Effector memory CD8-positive, alpha-beta T cell (primary cell): ENCODE measurements at places on chromosomes 2 and 18.

- no peaks in the 10 kb centered on the region for H3K4me1 ChIP-seq
- no peak for DNase-seq
- H3K4me3 ChIP-seq, result no peak overlapping the region
- H3K27ac ChIP-seq, result no peak overlapping the region
- no peaks in the 10 kb centered on the region for H3K36me3 ChIP-seq
These were observed 87.2 kb downstream of the SOWAHC start for GRCh38 chr2:109701362-109701761.

- no peaks in the 10 kb centered on the region for H3K27me3 ChIP-seq
- peaks cover 48% of the 10 kb centered on the region for H3K36me3 ChIP-seq
- peaks cover 93% of the 10 kb centered on the region for H3K4me1 ChIP-seq
- H3K27ac ChIP-seq, result peak overlapping the region; percentile 98
- H3K4me3 ChIP-seq, result peak overlapping the region; percentile 67
These were observed 116.8 kb downstream of the SPTBN1 start for GRCh38 chr2:54572636-54573536.

GRCh38 chr2:127597984-127598380 is 48.0 kb upstream of the GPR17 start:
- H3K27ac ChIP-seq, result no peak overlapping the region
- no peak overlapping the region for H3K4me3 ChIP-seq
- H3K4me1 ChIP-seq, result no peaks in the 10 kb centered on the region
- DNase-seq, result no peak

- H3K4me3 ChIP-seq, result no peak overlapping the region
- no peaks in the 10 kb centered on the region for H3K27me3 ChIP-seq
- no peaks in the 10 kb centered on the region for H3K4me1 ChIP-seq
- peaks cover 6% of the 10 kb centered on the region for H3K36me3 ChIP-seq
These were observed 57.0 kb downstream of the ZNF519 start for GRCh38 chr18:14075196-14075595.

- no peak overlapping the region for H3K27ac ChIP-seq
- no peak overlapping the region for H3K4me3 ChIP-seq
- DNase-seq, result no peak
- peaks cover 54% of the 10 kb centered on the region for H3K4me1 ChIP-seq
These were observed 322.5 kb downstream of the ARHGAP15 start for GRCh38 chr2:143451642-143452281.

GRCh38 chr18:48742706-48743475 is 204.1 kb downstream of the CTIF start:
- no peak overlapping the region for H3K4me3 ChIP-seq
- H3K4me1 ChIP-seq, result no peaks in the 10 kb centered on the region
- DNase-seq, result no peak
- no peaks in the 10 kb centered on the region for H3K36me3 ChIP-seq
- no peaks in the 10 kb centered on the region for H3K27me3 ChIP-seq

- H3K27ac ChIP-seq, result no peak overlapping the region
- no peak overlapping the region for H3K4me3 ChIP-seq
- no peak for DNase-seq
- H3K27me3 ChIP-seq, result no peaks in the 10 kb centered on the region
- no peaks in the 10 kb centered on the region for H3K36me3 ChIP-seq
These were observed 161.3 kb upstream of the REG3G start for GRCh38 chr2:78864205-78864604.

GRCh38 chr2:25074826-25075225 is 33.0 kb downstream of the EFR3B start:
- no peaks in the 10 kb centered on the region for H3K36me3 ChIP-seq
- H3K4me1 ChIP-seq, result no peaks in the 10 kb centered on the region
- H3K27ac ChIP-seq, result no peak overlapping the region
- H3K27me3 ChIP-seq, result peaks cover 73% of the 10 kb centered on the region

DNA sequence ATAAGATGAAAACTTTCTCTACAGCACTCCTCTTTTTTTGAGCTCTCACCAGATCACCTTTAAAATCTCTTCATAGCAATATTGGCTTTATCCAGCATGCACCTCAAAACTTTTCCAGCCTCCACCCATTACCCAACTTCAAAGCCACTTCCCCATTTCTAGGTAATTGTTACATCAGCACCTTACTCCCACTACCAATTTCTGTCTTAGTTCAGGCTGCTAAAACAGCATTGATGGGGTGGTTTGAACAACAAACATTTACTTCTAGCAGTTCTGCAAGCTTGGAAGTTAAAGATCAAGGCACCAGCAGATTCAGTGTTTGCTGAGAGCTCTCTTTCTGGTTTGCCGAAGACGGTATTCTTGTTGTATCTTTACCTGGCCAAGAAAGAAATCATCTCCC is 114.0 kb upstream of the SLC39A10 start:
- no peaks in the 10 kb centered on the region for H3K36me3 ChIP-seq
- H3K4me1 ChIP-seq, result peaks cover 15% of the 10 kb centered on the region
- H3K27me3 ChIP-seq, result no peaks in the 10 kb centered on the region
- DNase-seq, result no peak

GRCh38 chr2:159125858-159126257 is 157.4 kb downstream of the TANC1 start:
- H3K36me3 ChIP-seq, result no peaks in the 10 kb centered on the region
- H3K4me3 ChIP-seq, result no peak overlapping the region
- peaks cover 24% of the 10 kb centered on the region for H3K4me1 ChIP-seq
- H3K27me3 ChIP-seq, result no peaks in the 10 kb centered on the region
- peak overlapping the region; percentile 21 for H3K27ac ChIP-seq

GRCh38 chr18:53795061-53795460 is 429.4 kb downstream of the MBD2 start:
- no peak overlapping the region for H3K4me3 ChIP-seq
- no peak overlapping the region for H3K27ac ChIP-seq
- no peaks in the 10 kb centered on the region for H3K27me3 ChIP-seq
- DNase-seq, result no peak

GRCh38 chr2:221635949-221636348 is 63.8 kb upstream of the EPHA4 start:
- H3K36me3 ChIP-seq, result no peaks in the 10 kb centered on the region
- H3K4me1 ChIP-seq, result no peaks in the 10 kb centered on the region
- H3K27me3 ChIP-seq, result peaks cover 17% of the 10 kb centered on the region
- H3K4me3 ChIP-seq, result no peak overlapping the region
- no peak overlapping the region for H3K27ac ChIP-seq

DNA sequence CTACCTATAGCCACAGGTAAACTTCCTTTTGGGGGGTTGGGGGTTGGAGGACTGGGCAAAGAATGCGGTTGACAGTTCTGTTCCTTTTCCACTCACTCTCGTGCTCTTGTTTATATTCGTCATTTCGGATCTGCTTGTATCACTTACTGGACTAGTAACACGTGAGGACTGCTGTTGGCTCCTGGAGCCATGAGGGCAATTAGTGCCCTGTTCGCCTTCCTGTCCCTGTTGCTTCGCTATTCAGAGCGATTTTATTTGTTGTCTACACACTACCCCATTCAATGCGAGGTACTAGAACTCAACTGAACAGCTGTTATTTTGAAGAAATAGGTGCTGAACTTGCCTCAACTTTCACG is 1.1 kb downstream of the KCNJ3 start:
- DNase-seq, result no peak
- no peak overlapping the region for H3K27ac ChIP-seq
- H3K4me1 ChIP-seq, result no peaks in the 10 kb centered on the region
- H3K36me3 ChIP-seq, result no peaks in the 10 kb centered on the region

DNA sequence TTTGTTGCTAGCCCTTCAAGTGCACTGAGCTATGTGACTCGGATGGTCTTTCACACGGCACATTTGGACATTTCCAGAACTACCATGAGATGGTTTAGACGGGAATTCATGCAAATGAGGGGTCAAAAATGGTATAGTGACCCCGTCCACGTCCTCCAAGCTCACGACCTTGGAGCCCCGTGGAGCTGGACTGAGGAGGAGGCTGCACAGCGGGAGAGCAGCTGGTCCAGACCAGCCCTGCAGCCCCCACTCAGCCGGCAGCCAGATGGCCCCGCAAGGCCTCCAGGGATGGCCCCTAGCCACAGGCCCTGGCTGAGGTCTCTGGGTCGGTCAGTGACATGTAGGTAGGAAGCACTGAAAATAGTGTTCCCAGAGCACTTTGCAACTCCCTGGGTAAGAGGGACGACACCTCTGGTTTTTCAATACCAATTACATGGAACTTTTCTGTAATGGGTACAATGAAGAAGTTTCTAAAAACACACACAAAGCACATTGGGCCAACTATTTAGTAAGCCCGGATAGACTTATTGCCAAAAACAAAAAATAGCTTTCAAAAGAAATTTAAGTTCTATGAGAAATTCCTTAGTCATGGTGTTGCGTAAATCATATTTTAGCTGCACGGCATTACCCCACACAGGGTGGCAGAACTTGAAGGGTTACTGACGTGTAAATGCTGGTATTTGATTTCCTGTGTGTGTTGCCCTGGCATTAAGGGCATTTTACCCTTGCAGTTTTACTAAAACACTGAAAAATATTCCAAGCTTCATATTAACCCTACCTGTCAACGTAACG is 88.8 kb downstream of the EPAS1 start:
- DNase-seq, result no peak
- peaks cover 8% of the 10 kb centered on the region for H3K4me1 ChIP-seq
- H3K36me3 ChIP-seq, result no peaks in the 10 kb centered on the region
- H3K27me3 ChIP-seq, result no peaks in the 10 kb centered on the region
- no peak overlapping the region for H3K27ac ChIP-seq

DNA sequence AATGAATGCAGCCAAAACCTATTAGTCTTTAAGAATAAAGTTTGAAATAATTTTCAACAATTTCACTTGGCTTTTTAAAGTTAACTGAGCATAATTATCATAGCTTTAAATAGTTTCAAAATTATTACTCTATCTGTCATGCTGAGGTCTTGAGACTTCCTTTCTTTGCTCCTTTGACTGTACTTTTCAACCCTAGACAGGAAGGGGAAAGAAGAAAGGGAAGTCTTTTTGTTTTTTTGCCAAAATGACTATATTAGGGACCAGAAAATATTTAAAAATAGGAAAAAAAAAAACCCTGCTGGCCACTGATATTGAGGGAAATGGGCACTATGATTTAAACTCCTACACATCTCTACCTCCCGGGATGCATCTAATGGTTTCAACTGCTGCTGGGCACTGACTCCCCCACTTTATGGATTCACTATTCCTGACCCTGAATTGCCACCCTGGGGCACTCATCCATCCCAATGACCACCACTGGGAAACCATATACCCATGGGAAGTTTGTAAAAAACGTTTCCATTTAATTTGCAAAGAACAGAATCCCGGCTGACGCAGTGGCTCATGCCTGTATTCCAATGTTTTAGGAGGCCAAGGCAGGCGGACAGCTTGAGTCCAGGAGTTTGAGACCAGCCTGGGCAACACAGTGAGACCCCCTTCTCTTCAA is 50.5 kb downstream of the GAREM1 start:
- no peaks in the 10 kb centered on the region for H3K36me3 ChIP-seq
- H3K27me3 ChIP-seq, result no peaks in the 10 kb centered on the region
- no peaks in the 10 kb centered on the region for H3K4me1 ChIP-seq
- no peak for DNase-seq
- H3K4me3 ChIP-seq, result no peak overlapping the region

- DNase-seq, result no peak
- no peaks in the 10 kb centered on the region for H3K27me3 ChIP-seq
- H3K36me3 ChIP-seq, result no peaks in the 10 kb centered on the region
- no peak overlapping the region for H3K27ac ChIP-seq
These were observed 450.0 kb upstream of the SLC14A2 start for GRCh38 chr18:45165176-45165713.

- no peaks in the 10 kb centered on the region for H3K36me3 ChIP-seq
- no peak overlapping the region for H3K27ac ChIP-seq
- no peaks in the 10 kb centered on the region for H3K4me1 ChIP-seq
- H3K4me3 ChIP-seq, result no peak overlapping the region
These were observed 82.8 kb downstream of the ZNF516 start for GRCh38 chr18:76412010-76412817.

GRCh38 chr18:2871111-2871720 is 24.4 kb downstream of the EMILIN2 start:
- peaks cover 26% of the 10 kb centered on the region for H3K27me3 ChIP-seq
- H3K36me3 ChIP-seq, result no peaks in the 10 kb centered on the region
- DNase-seq, result no peak
- no peak overlapping the region for H3K4me3 ChIP-seq

- H3K27ac ChIP-seq, result no peak overlapping the region
- H3K27me3 ChIP-seq, result peaks cover 41% of the 10 kb centered on the region
- no peak for DNase-seq
- H3K4me3 ChIP-seq, result no peak overlapping the region
- no peaks in the 10 kb centered on the region for H3K36me3 ChIP-seq
These were observed 185.7 kb downstream of the MTCL1 start for GRCh38 chr18:8890957-8891464.

DNA sequence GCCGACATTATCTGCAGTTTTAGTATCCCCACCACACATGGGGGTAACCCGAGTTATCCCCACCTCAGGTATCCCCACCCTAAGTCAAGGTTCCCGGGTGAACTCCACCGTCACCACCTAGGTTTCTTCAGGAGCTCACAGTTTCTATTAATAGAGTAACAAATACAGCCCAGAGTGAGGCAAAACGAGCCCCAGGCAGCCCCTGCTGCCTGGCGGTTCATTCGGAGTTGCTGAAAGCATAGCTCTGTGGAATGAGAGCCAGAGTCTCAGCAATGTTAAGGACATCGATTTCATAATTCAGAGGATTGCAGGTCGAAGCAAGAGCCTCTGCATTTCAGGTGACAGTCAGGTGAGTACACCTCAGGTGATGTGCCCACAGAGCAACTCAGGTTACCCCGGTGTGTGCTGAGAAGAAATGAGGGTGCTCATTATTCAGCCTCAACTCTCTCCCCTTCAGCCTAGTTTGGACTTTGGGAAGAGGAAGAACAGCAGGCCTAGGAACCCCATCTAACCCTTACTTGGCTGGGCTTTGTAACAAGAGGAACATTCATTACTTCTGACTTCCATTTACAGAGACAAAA is 10.7 kb downstream of the SATB2 start:
- H3K4me1 ChIP-seq, result no peaks in the 10 kb centered on the region
- no peaks in the 10 kb centered on the region for H3K36me3 ChIP-seq
- no peak overlapping the region for H3K27ac ChIP-seq
- H3K4me3 ChIP-seq, result no peak overlapping the region
- H3K27me3 ChIP-seq, result peaks cover 22% of the 10 kb centered on the region

DNA sequence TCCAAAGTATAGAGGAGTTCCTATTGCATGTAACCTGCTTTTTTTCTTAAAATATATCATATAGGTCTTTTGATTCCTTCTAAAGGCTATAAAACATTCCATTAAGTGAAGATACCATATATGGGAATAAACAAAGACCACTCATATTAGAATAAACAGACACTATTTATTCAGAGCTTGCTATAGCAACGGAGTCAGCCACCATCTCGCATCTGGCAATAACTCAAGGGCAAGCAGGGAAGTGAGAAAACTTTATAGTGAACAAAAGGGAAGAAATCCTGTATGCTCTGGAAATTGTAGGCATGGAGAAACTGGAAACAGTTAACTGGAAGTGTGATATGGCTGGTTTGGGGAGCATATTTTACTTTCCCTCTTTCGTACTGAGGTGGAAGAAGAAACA is 301.9 kb downstream of the PTH2R start:
- H3K36me3 ChIP-seq, result peaks cover 2% of the 10 kb centered on the region
- no peak for DNase-seq
- no peak overlapping the region for H3K4me3 ChIP-seq
- no peak overlapping the region for H3K27ac ChIP-seq
